ENCODE measurements at places on chromosomes 3 and 15.

DNA sequence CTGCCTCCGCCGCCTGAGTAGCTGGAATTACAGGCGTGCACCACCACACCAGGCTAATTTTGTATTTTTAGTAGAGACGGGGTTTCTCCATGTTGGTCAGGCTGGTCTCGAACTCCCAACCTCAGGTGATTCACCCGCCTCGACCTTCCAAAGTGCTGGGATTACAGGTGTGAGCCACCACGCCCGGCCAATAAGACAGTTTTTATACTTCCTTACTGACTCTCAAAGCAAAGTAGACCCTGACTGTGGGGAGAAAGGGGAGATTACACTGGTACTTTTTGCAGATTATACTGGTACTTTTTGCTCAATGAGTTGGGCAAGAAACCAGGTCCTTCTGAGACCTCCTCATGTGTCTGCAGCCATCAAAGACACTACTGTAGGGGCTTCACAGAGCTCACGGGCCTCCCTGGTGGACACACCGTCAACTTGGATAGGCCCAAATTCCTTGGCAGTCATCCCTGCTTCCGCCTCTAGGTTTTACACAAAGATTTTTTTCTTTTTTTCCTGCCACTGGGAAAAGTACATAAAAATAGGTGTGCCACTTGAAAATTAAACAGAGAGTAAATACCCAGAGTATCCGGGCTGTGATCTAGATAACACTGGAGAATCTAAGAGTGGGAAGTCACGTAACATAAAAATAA, 143.3 kb upstream of the WNT5A start:
- no peak for DNase-seq

DNA sequence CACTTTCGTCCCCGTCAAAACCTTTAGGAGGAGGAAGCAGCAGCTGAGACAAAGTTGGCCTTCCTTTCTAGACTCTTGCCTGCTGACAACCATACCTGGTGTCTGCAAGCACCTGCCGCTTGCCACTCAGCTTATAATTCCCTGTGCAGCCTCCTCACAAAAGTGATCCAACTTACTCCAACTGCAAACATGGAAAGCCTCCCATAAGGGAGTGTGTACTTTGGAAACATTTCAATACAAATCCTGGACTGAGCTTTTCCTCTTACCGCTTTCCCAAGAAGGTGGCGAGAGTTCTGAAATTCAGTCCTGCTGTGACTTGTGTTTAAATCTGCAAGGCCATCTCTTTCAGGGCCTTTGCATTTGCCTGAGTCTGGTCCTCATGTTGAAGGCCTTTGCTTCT, 86.8 kb downstream of the LARS2 start:
- no peak for DNase-seq

DNA sequence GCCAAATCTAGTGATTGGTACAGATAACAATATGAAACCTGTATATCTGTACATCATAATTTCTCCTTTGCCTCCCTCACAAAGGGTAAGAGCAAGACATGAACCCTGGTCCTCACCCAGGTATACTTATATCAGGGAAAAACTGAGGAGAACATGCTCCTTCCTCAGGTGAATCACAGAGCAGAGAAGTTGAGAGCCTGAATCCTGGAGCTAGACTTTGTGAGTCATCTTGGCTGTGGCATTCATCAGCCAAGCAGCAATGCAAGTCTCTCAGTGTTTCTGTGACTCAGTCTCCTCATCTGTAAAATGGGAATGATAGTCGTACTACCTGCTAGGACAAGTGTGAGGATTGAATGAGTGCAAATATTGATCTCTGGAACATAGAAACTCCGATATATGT, 165.7 kb upstream of the ADAMTS9 start:
- no peak for DNase-seq

DNA sequence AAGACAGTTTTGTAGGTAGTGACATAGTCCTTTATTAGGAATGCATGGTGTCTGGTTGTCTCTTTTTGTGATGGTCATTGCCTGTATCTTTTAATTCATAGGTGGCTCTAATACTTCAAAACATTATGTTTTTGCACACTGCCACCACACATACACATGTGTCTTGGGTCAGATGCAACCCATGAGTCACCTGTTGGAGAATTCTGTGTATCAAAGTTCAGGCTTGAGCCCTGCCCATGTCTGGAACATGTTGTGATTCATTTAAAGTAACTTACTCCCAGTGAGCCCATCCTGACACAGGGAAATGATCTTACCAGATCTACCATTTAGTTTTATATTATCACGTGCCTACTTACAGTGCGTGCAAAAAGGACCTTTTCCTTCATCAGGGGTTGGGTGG, 142.7 kb downstream of the GHSR start:
- DNase-seq, result no peak

DNA sequence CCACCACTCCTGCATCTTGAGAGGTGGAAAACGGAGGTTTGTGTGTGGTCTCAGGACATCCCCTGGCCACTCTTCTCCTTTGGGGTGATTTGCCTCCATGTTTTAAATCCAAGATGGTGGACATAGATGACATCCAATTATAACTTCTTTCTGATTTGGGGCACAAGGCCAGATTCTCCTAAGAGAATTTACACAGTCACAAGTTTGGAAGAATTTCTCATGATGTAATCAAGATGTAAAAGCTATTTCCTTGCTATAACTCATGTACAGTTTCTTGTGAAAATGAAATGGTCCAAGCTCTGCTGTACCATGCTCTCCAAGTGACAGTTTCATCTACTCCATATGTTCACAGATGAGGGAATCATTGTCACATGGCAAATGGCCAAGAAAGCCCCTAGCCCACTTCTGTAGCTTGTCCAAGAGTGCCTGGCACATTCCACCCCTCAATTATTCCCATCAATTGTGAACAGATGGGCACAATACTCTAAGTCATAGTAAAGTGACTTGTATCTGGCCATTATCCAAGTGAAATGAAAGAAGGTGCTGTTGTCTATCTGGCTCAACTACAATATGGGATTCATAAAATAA, 134.6 kb upstream of the ROPN1 start:
- no peak for DNase-seq

DNA sequence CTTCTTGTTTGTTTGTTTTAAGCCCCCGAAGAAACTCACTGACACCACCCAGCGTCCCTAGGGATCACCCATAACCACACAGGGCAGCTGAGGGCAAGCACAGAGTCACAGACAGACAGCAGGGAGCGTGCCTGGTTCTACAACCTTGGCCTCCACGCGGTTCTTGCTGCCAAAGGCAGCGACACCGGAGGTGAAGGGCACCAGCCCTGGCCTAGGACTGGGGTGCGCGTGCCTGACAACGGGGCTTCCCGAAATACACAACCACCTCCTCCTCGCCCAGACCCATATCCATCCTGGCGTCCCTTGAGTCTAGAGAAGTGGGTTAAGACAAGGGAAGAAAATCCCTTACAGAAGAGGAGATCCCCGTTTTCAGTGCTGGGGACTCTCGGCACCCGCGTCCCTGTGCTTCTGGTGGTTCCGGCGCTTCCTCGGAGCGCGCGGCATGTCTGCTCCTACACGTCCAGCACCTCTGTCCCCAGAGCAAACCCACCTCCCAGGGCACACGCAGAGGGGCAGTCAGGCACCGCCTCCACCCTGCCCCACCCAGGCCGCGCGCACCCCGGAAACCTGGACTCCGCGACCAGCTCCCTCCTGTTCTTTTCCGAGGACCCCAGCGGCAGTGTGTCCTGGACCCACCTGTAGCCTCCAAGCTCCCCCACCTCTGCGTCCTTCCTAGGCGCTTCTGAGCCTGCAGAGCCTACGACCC, 911 bp downstream of the RFTN1 start:
- peak; percentile 66 for DNase-seq

Measured in Kasumi-1 (cell line).